ENCODE measurements at places on chromosomes 5 and 9.
A peak's percentile ranks its signal among the peaks of the same experiment; 100 is the strongest.

DNA sequence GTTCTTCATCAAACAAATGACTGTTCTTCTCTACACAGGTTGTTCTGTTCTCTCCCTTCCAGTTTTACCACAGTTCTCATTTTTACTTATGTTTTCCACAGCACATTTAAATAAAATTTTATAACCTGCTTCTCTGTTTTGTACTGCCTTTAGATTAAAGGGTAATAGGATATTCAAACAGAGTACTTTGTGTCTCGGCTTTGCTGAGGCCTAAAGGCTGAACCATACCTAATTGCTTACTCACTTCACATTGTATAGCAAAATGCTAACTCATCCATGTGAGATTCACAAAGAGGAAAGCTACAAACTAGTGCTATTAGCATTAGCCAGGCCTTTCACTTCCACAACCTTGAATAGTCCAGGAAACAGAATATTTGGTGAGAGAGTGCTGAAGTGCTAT lies 200.3 kb downstream of the TRPM3 start:
- DNase-seq = no peak

GRCh38 chr5:108386345-108387061 lies 4.6 kb upstream of the FBXL17 start:
- no peak for DNase-seq

- DNase-seq = no peak
Observed at GRCh38 chr9:89356782-89357181, 38.5 kb downstream of the SECISBP2 start.

DNA sequence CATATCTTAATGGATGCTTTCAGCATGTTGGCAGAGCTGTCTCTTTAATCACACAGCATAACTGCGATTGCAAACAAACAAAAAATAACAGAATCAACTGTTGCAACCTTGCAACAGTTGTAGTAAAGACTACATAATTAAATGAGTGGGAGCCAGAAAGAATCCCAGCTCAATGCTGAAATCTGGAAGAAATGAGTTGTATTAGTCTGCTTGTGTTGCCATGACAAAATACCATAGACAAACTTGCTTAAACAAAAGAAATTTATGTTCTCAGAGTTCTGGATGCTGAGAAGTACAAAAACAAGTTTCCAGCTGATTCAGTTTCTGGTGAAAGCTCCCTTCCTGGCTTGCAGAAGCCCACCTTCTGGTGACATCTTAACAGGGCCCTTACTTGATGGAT lies 260.9 kb upstream of the TUSC1 start:
- no peak for DNase-seq

GRCh38 chr5:76427206-76428140 lies 24.4 kb downstream of the IQGAP2 start:
- no peak for DNase-seq

DNA sequence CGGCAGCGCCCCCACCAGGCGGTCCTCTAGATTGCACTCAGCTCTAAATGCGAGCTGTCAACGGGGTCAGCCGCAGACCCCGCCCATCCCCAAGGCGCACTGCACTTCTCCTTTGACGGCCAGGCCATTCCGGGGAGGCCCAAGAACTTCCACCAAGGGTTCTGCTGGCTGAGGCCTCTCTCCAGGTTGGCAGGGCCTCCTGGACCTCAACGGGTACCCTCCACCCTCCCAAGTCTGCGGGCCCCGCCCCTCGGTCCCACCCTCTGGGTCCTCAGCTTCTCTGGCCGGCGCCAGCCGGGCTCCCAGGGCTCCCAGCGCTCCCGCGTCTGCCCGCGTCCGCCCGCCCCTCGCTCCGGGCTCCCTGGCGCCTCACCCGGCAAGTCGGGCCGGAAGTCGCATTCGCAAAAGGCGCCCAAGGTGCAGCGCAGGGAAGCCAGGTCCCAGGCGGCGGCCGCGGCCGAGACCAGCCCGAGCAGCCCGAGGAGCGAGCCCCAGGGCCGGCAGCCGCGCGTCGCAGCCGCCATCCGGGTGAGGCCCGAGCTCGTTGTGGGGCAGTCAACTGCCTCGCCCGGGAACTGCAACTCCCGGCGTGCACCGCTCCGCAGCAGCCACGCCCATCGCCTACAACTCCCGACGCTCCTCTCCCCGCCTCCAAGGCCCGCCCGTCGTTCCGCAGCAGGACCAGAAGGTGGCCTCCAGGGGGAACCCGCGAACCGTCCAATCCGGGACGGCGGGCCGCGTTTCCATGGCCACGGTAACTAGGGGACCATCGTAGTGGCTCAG lies at the start of gene TOR2A:
TOR2A (minus strand) TSS at position 548 of the 783 bp plus-strand sequence; CDS start at position 524, 24 bp downstream.
- peak; percentile 97 for DNase-seq

GRCh38 chr5:88691945-88692868 lies 190.8 kb downstream of the MEF2C start:
- DNase-seq = no peak

DNA sequence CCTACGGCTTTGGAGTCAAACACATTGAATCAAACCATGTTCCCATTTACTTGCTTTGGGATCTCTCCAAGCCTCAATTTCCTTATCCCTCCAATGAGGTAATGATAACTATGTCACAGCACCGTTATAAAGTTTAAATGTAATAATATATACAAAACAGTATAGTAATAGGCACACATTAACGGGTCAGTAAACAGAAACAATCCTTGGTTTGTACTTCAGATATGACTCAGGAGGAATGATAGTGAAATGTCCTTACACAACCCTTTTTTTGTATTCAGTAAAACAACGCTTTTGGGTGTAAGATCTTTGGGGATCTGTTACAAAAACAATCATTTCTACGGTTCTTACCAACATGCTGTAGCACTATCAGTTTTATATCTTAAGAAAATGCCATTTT lies 178.5 kb upstream of the GNA14 start:
- DNase-seq = no peak

GRCh38 chr5:93189707-93190120 lies 391.3 kb downstream of the NR2F1-AS1 start:
- no peak for DNase-seq

DNA sequence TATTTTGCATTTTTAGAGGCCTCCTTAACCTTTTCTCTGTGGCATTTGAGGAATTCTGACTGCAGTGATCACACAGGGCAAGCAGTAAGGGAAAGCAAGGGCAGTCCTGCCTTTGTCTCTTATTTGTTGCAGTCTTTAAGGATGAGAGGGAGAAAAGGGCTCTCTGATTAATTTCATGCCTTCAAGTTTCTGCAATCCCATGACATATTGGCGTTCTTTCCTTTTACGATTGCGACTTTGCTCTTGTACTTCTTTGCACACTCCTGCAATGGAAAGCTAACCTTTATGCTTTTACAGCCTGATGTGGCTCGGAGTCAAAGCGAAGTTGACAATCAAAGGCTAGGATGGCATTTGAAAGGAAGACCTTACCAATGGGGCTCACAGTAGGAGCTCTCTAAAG lies 698.4 kb downstream of the DNAH5 start:
- DNase-seq = no peak
